MG63 (cell line): ENCODE measurements at places on chromosomes 2 and 18.

- DNase-seq: no peak
Measured at GRCh38 chr2:105087273-105087672, 49.4 kb downstream of the MRPS9 start.

DNA sequence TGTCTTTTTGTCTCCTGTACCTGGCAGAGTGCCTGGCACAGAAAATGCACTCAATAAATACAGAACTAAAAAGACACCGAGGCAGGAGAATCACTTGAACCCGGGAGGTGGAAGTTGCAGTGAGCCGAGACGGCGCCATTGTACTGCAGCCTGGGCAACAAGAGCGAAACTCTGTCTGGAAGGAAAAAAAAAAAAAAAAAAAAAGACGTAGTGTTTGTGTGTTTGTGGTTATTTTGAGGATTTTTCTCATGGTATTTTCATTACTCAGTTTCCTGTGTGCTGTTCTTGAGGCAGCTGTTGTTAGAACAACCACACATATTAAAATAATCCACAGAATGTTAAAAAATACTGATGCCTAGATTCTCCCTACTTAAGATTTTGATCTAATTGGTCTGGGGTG lies 519.2 kb upstream of the SPHKAP start:
- no peak for DNase-seq

- peak; percentile 27 for DNase-seq
Measured at GRCh38 chr18:49723648-49724180, 89.6 kb downstream of the ACAA2 start.

DNA sequence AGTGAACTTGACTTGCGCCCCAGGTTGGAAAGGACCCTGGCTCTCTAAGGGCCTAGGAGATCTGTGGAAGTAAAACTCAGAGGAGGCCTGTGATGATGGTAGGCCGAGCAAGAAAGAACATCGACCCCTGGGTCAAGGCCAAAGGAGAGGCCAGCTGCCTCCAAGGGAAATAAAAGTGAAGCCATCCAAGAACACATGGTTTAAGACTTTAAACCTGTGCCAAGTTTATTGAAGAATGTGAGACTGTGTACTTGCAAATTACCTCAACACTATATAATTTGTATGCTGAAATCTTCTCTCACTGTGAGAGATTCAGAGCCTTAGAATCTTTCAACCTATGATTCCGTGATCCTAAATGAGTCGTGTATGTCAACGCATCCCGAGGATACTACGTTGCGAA lies 40.7 kb upstream of the COBLL1 start:
- peak; percentile 39 for DNase-seq

GRCh38 chr2:31263636-31264190 lies 29.8 kb downstream of the EHD3 start:
- DNase-seq: no peak

- DNase-seq: no peak
Measured at GRCh38 chr2:241072553-241073165, 29.4 kb downstream of the MTERF4 start.

DNA sequence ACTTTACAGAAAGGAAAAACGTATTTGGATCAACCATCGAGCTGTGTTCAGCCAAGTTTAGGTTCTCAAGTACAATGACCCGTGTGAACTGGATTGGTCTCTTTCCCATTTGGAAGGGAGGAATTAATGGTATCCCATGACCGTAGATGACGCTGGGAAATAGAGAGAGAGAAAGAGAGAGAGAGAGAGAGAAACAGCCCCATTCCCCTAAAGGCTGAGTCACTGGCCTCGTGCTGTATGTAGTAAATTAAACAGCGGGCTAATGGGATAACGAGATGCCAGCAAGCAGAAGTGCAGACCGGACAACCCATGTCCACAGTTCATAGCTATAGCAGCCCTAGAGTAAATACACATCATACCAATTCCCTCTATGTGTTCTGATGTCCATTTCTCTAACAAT lies 99.6 kb downstream of the BCL11A start:
- DNase-seq: no peak

DNA sequence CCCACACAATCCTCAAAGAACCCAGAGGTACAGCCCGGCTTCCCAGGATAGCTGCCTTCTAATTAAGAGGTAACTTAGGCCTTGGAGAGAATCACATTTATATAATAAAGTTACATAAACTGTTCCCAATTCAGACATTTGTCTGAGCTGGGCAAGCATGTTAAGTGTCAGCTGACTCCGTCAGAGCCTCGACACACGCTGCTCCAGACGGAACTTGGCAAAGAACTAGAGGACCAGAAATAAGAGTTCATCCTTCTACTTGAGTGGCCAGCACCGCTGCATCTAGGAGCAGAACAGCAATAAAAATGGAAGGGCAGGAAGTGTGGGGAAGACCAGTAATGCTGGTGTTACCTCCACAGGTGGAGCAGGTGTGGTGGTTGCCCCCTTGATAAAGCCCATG lies 80.5 kb downstream of the MYO5B start:
- DNase-seq: no peak

DNA sequence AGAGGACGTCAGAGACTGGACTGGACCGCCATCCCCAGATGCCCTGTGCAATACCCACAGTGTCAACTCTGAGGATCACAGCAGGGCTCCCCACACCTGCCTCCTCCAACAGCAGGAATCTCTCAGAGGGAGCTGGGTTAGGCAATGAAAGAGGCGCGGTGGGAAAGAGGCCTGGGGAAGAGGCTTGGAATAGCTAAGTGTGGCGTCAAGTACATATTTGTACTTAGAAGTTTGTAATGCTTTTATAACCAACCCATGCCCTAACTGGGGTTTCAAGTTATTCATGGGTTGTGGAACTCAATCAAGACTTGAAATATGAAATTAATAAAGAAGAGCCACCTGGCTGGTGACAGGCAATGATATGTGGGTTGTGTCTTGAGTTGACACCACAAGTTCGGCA lies 28.7 kb downstream of the CYP26B1 start:
- DNase-seq: no peak

DNA sequence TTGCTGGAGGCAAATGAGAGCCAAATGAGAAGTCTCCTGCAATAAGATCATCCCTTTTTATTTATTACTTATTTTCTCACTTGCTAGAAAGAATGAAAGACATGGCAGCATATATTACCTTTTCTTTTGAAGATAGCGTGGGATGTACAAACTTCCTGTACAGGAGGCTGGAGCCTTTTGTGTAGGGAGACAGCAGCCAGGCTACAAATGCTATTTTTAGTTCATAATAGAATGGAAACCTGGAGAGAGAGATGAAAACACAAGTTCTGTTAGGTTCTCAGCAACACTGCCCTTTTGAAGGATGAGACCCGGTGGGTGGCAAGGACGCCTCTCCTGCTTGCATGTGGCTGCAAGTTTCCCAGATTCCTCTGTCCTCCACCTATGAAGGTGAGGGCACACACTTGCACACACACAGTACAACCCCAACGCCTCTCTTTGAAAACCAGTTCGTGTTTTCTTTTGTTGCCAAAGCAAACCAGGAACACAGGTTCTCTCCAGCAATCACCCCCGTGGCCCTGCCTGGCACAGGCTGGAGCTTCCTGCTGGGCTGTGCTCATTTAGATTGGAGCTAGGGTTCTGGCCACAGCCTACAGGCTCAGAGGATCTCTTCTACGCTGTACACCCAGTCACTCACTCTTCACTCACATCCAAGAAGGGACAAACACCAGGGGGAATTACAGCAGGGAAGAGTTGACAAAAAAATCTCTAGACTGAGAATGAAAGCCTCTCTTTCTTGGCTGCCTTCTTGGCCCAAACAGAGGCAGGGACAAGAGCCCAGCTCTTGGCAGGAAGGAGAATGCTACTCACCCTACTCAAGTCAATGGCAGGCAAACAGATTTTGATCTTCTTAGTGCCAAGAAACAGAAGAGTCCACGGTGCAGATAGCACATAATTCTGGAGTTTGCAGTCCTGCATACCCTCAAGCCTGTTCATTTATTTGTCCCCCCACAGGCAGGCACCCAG lies 55.6 kb downstream of the MRPL35 start:
- DNase-seq: peak; percentile 42

DNA sequence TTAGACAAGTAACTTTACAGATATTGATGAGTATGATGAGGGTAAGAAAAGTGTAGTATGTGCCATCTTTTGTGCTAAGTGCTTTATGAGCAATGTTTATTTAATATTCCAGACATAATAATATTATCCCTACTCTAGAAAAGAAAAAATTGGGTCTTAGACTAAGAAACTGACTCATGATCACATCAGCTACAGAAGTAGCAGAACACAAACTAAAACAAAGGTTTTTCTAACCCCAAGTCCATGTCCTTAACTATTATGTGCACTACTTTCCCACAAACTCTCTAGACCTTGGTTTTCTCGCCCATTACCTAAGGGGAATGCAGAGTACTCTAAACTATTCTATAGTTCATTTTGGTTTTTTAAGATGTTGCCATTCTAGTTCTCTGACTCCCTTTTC lies 64.5 kb downstream of the BAZ2B start:
- no peak for DNase-seq

DNA sequence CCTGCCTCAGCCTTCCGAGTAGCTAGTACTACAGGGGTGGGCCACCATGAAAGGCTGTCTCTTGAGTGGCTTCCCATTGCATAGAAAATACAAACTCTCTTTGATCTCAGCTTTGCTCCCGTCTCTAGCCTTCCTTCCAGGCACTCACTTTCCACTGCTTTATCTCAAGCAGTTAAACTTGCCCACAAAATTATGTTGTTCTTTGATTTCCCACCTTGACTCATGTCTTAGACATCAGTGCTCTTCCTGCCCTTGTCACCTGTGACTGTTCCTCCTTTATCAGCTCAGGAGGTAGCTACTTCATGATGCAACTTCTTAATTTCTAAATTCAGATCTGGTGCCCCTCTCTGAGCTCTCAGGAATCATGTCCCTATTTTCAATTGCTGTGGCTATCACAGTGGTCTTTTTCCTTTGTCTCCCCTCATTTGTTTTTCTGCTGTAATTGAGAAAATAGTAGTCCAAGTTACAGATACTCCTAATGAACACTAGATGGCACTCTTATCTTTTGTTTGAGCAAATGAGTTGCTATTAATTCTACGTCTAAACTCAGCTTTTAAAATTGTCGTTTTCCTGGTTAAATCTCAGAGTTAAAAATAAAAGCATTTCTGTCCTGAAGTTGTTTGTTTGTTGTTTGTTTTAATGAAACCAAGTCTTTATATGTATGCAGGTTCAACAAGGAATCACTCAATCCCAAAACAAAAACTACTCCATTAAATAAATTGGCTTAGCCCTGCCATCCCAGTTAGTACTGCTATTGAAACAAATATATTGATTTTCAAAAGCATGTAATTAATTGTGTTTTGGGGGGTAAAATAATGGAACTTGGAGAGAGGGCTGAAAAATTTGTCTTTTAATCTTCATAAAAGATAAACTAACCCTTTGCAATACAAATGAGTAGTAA lies 46.9 kb upstream of the GREB1L start:
- DNase-seq: no peak

DNA sequence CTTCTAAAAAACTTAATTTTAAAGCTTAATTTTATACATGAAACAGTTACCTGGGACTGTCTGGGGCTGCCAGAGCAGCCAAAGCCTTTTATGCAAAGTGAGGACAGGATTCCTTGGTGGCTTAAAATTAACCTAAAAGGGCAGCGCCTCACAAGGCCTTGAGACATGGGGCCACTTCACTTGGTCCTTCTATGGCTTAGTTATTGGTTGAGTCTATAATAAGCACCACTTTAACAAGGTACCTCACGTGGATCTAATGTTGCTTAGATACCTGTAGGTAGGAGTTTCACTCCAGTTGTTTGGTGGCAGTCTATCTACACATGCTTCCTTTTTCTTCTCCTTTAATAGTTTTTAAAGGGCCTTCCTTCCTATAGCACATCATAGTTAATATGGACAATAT lies 51.6 kb downstream of the EIF2AK3 start:
- no peak for DNase-seq

- DNase-seq: no peak
Measured at GRCh38 chr18:79367989-79368388, 27.7 kb upstream of the NFATC1 start.

DNA sequence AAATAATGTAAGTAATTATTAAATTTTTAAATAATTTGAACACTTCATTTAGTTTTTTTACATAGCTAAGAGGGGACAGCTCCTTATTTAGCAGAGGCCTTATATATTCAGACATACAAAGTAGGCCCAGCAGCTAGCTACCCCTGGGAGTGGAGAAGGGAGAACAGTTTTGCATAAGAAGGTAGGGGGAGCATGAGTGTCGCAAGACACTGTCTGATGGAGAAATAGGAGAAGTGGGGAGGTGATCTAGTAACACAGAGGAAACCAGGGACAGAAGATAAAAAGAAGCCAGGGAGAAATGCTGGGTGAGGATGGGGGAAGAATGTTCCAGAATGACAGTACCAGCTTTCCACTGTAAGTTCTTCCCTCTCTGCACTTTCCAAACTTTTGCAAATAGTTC lies 16.0 kb upstream of the RGPD4 start:
- no peak for DNase-seq

DNA sequence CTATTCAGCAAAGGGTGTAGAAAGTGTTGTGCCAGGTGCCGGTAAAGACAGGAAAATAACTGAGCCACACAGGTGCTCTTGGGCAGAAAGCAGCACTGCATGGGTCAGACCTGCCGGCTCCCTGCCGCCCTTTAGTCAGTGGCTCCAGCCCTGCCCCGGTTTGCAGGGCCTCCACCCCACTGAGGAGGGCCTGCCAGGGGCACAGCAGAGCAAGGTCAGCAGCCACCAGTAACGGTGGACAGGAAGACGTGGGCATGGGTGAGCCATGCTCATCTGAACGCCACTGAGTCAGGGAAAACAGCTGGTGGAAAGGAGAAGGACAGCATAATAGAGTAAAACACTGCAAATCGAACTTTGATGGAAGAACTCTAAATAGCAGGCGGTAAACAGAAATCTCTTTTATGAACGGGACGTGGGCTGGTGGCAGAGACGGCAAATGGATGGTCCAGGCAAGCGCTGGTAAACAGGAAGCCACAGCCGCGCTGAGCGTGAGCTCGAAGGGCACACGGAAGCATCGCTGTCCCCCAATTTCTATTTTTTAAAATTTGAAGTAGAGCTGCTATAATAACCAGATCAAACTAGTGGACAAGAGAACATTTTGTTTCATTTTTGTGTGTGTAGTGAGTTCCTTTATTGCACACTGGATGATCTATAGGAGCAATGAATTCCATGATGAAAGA lies 141.8 kb upstream of the ALKAL2 start:
- DNase-seq: no peak

DNA sequence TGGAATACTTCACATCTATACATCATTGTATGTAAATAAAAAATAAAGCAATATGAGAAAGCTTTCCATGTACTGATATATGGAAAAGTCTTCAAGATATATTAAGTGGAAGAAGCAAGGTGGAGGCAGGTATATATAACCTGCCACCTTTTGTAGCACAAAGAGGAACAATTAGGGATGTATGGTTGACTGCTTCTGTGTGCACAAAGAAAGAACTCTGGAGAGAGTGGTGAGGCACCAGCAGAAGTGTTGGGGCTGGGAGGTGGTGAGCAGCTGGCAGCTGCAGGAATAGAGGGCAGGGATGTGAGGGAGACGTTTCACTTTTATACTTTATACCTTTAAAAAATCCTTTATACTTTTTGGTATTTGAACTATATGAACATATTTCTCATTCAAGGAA lies 26.1 kb downstream of the KIF5C start:
- no peak for DNase-seq

DNA sequence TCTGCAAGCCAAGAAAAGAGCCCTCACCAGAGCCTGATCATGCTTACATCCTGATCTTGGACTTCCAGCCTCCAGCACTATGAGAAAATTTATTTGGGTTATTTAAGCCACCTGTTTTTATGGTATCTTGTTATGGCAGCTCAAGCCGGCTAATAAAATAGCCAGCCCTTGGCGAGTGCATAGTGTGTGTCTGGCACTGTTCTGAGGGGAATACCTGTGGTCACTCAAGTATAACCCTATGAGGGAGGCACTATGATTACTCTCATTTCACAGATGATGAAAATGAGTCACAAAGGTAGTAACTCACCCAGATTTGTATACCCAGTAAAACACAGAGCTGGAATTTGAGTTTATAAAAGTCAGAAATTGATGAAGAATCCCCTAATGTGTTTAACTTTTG lies 556.9 kb upstream of the SETBP1 start:
- DNase-seq: no peak
